ENCODE measurements at places on chromosomes 13 and 19. TPM values are rescaled to one million over a fixed set of nuclear protein-coding genes. Genes with fewer than 3 reads are reported as not detected.
A peak's percentile ranks its signal among the peaks of the same experiment; 100 is the strongest.

DNA sequence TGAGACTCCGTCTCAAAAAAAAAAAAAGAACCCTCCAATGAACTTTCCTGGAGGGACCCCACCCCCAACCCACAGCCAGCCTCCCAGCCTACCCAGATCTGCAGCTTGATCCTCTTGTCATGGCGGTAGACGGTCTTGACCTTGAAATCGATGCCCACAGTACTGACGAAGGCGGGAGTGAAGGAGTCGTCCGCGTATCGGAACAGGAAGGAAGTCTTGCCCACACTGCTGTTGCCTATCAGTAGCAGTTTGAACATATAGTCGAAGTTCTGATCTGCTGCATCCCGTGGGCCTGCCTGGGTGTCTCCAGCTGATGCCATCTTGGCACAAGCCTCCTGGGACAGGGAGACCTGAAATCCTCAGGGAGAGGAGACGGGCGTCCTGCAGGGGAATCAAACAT lies 2.4 kb downstream of the RAB3D start:
- no peak for DNase-seq

- DNase-seq = peak; percentile 21
These were observed 73.9 kb upstream of the SLC10A2 start for GRCh38 chr13:103140001-103140671.

- DNase-seq = no peak
These were observed 667.8 kb downstream of the SLITRK1 start for GRCh38 chr13:83214452-83214851.

DNA sequence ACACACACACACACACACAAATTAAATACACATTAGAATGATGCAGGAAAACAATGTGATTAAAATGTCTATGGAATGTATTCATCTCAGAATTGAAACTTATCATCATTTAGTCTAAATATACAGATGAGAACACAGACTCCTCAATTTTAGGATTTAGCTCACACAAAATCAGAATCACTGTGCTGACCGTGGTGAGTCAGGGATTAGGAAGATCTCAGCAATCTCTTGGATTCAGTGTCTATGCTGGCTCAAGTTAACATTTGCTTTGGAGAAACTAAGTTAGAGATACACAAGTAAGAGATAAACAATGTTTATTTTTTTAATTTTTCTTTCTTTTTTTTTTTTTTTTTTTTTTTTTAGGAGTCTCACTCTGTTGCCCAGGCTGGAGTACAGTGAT lies 323.6 kb downstream of the KLF12 start:
- no peak for DNase-seq

The FCGBP gene
- polyA plus RNA-seq = 4.1 TPM

The ZNF582 gene
- 4.8 TPM for polyA plus RNA-seq

- DNase-seq = no peak
These were observed 248.1 kb upstream of the OBI1 start for GRCh38 chr13:78907006-78907405.

DNA sequence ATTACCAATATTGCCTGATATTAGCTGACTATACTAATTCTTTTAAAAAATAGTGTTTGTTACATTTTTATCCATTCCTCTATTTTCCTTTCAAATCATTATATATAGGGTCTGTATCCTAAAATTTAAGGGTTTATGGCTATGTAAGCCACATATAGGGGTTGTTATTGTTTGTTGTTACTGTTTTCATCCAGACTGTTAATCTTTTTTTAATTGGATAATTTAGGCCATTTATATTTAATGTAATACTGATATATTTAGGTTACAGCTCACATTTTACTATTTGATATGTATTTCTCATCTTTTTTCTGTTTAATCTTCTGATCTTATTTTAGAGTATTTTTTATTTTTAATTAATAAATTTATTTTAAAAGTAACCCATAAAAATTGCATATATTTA lies 487.1 kb upstream of the SGCG start:
- DNase-seq = no peak

DNA sequence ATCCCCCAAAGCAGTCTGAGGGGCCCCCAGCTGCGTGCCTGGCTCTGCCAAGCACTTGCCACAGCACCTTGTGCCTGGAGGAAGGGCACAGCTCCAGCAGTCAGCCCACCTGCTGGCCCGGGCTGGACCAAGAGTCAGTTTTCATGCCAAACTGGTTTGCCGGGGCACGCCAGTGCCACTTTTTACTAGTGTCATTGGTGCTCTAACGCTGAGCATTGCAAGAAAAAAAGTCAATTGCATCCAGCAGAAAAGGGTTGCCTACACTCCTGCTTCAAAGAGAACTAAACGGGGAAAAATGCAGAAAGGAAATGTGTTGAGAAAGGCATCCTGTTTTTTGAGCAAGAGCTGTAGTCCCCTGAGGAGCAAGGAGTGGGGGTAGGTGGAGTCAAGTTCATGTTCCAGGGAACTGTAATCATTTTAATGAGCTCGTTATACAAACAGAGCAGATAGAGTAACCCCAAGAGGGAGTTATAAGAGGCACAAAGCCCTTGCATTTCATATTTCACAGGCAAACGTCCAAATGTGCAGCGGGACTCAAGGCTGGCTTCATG lies 68.4 kb downstream of the F2RL3 start:
- peak; percentile 55 for DNase-seq

- DNase-seq = no peak
These were observed 18.8 kb upstream of the TNFRSF19 start for GRCh38 chr13:23551213-23552008.

All from muscle of leg (tissue), 16 donors.